ENCODE measurements at places on chromosomes 4 and X.

- H3K36me3 ChIP-seq: no peaks in the 10 kb centered on the region
- DNase-seq: no peak
- H3K27ac ChIP-seq: no peak overlapping the region
These were observed 292.7 kb downstream of the FBXW7 start for GRCh38 chr4:152243206-152243605.

DNA sequence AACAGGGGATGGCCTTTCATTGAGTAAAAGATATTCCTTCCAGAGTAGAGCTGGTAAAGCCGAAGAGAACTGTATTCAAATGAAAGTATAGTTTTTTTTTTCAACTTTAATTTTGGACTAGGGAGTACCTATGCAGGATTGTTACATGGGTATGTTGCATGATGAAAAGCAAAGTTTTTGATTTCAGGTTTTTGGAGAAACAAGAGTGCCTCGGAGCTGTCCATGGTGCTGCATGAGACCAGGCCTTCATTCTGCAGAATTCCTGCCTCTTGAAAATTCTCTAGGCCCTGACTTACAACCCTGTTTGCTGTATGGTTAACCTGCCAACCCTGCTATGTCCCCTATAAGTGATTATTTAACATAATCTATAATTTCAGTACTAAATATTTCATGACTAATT is 1065.7 kb upstream of the FTHL17 start:
- no peaks in the 10 kb centered on the region for H3K36me3 ChIP-seq
- no peaks in the 10 kb centered on the region for H3K27me3 ChIP-seq
- H3K4me3 ChIP-seq: no peak overlapping the region
- DNase-seq: no peak
- H3K27ac ChIP-seq: no peak overlapping the region

DNA sequence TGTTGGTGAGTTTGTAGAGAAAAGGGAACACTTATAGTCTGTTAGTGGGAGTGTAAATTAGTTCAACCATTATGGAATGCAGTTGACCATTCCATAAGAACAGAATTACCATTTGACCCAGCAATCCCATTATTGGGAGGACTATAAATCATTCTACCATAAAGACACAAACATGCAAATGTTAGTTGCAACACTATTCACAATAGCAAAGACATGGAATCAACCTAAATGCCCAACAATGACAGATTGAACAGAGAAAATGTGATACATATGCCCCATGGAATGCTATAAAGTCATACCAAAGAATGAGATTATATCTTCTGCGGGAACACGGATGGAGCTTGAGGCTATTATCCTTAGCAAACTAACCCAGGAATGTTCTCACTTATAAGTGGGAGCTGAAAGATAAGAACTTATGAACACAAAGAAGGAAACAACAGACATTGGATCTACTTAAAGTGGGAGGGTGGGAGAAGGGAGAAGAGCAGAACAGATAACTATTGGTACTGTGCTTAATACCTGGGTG is 1819.2 kb upstream of the ADGRL3 start:
- no peak overlapping the region for H3K4me3 ChIP-seq
- no peaks in the 10 kb centered on the region for H3K36me3 ChIP-seq
- no peaks in the 10 kb centered on the region for H3K4me1 ChIP-seq

DNA sequence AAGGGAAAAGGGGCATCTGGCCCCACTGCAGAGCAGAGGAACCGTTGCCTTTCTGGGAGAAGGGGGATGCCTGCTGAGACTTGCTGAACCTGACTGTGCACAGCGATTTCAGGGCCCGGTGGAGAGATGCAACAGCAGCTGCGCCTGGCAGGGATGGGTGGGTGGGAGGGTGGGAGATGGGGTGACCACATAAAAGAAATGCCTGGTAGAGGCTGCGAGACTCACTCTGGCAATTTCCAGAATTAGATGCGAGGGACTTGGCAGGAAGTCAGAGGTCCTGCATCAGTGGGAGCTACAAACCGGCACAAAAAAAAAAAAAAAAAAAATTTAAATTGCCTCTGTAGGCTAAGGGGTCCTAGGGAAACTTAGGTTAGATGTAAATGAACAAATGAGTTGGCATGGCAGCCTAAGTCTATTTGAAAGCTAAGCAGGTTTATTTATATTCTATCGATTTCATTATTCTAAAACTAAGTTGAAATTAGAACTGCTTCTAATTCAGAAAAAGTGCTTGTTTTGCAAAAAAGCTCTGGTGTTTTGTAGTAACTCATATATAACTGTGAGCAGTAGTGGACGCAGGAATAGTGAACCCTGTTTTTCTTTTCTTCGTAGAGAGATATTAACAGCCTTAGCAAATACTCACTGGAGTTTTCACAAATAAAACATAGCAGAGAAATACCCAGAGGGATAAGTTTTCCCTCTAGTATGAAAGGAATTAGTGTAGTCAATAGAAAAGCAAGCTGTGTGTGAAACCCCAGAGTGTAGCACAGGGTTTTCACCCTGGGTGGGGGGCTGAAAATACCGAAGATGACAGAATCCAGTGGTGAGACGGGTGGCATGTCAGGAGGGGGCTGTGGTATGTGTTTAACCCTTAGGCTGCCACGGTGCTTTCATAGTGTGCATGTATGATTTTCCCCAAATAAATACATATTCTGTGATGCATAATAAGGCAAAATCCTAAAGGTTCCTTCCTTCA is 130.1 kb downstream of the EGF start:
- H3K27ac ChIP-seq: no peak overlapping the region
- H3K4me1 ChIP-seq: no peaks in the 10 kb centered on the region
- no peaks in the 10 kb centered on the region for H3K27me3 ChIP-seq
- H3K36me3 ChIP-seq: no peaks in the 10 kb centered on the region

DNA sequence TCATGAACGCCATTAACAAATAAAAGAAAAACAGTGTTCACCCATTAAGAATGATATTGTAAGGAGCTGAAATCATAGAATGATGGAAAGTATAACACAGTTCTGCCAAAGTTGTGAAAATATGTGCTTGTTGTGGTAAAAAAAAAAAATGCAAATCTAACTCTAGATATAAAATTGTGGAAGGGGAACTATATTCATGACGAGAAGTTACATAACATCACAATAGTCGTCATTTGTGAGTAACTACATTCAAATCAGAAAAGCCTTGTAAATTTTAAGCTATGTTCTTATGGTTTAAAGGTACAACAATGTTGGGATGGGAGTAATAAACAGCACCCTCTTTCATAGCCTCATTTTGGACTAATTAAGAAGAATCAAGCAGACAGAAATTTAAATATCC is 57.6 kb upstream of the PRDM8 start:
- no peaks in the 10 kb centered on the region for H3K27me3 ChIP-seq
- peaks cover 8% of the 10 kb centered on the region for H3K4me1 ChIP-seq
- DNase-seq: no peak
- no peak overlapping the region for H3K4me3 ChIP-seq

GRCh38 chr4:151443247-151443646 is 34.3 kb downstream of the FHIP1A start:
- DNase-seq: no peak
- H3K27me3 ChIP-seq: no peaks in the 10 kb centered on the region
- no peaks in the 10 kb centered on the region for H3K4me1 ChIP-seq
- no peaks in the 10 kb centered on the region for H3K36me3 ChIP-seq
- H3K27ac ChIP-seq: no peak overlapping the region
- H3K4me3 ChIP-seq: no peak overlapping the region

GRCh38 chr4:53205970-53206369 is 159.9 kb downstream of the SCFD2 start:
- no peaks in the 10 kb centered on the region for H3K36me3 ChIP-seq
- no peak overlapping the region for H3K27ac ChIP-seq
- no peak overlapping the region for H3K4me3 ChIP-seq
- DNase-seq: no peak
- H3K27me3 ChIP-seq: no peaks in the 10 kb centered on the region

DNA sequence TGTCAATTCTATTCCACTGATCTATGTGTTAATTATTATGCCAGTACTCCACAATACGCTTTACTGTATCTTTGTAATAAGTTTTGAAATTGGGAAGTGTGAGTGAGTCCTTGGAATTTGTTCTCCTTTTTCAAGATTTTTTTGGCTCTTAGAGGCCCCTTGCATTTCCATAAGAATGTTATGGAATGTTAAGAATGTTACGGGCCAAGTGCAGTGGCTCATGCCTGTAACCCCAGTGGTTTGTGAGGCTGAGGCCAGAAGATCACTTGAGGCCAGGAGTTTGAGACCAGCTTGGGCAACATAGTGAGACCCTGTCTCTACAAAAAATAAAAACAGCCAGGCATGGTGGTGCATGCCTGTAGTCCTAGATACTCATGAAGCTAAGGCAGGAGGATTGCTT is 167.6 kb upstream of the CXorf66 start:
- H3K36me3 ChIP-seq: no peaks in the 10 kb centered on the region
- no peaks in the 10 kb centered on the region for H3K4me1 ChIP-seq
- no peak overlapping the region for H3K4me3 ChIP-seq
- no peaks in the 10 kb centered on the region for H3K27me3 ChIP-seq
- H3K27ac ChIP-seq: no peak overlapping the region
- DNase-seq: no peak

GRCh38 chr4:189143263-189143952 is 797.3 kb upstream of the FRG1 start:
- no peak for DNase-seq
- no peak overlapping the region for H3K27ac ChIP-seq
- no peaks in the 10 kb centered on the region for H3K36me3 ChIP-seq
- H3K4me3 ChIP-seq: no peak overlapping the region
- no peaks in the 10 kb centered on the region for H3K4me1 ChIP-seq

GRCh38 chr4:11468901-11469300 is 40.2 kb upstream of the HS3ST1 start:
- H3K4me1 ChIP-seq: peaks cover 16% of the 10 kb centered on the region
- no peak overlapping the region for H3K4me3 ChIP-seq
- no peaks in the 10 kb centered on the region for H3K27me3 ChIP-seq
- no peaks in the 10 kb centered on the region for H3K36me3 ChIP-seq
- no peak overlapping the region for H3K27ac ChIP-seq

DNA sequence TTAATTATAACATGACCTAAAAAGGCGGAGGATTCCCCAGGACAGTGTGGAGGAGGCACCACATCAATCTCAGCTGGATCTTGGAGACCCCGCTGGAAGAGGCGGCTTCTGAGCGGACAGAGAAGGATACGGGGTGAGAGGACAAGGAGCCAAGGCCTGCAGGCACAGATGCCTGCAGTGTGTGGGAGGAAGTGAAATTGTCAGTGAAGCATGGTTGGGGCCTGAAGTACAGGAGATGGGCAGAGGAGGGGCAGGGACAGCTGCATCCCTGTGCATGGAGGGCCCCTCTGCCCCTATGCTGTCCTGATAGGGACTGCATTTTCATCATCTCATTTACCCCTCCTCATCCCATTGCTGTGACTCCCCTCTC is 1.7 kb upstream of the SLC2A9 start:
- no peak overlapping the region for H3K27ac ChIP-seq

DNA sequence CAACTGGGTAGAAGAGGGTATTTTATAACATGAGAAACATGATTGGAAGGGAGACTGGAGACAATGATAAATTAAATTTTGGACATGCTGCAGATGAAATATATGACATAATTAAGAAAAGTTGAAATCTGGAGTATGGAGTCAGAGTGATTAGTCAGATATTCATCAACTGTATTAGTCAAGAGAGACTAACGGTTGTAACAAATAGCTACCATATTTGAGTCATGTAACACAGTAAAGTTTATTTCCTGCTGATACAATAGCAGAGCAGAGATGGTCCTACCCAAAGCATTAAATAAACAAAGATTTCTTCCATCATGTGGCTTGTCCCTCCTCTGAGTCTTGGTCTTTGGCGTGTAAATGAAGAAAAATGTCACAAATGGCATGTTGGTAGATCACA is 321.3 kb downstream of the GALNTL6 start:
- no peaks in the 10 kb centered on the region for H3K4me1 ChIP-seq
- DNase-seq: no peak
- no peak overlapping the region for H3K4me3 ChIP-seq
- no peaks in the 10 kb centered on the region for H3K27me3 ChIP-seq
- no peaks in the 10 kb centered on the region for H3K36me3 ChIP-seq
- no peak overlapping the region for H3K27ac ChIP-seq

DNA sequence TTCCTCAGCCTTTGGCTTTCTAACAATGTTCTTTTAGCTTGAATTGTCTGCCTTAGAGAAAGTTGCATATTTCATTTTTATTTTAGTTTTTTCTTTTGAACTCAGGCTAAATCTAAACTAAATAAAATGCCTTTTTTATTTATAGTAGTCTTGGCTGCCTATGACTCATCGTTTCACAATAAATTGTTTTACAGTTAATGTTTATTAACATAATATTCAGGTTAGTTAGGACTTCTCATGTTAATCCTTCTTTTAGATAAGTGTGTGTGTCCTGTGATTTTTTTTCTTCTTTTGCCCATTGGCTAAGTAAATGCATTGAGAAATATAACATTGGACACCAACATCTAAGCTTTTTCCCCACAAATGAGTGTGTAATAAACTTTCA is 1.6 kb downstream of the RP2 start:
- H3K27ac ChIP-seq: no peak overlapping the region
- no peaks in the 10 kb centered on the region for H3K4me1 ChIP-seq
- no peak overlapping the region for H3K4me3 ChIP-seq

Data from effector memory CD4-positive, alpha-beta T cell (primary cell).